Activated CD8-positive, alpha-beta T cell treated with anti-CD3 and anti-CD28 coated beads, Interleukin-2, amount 10 ng/mL, durations not matched to agents 7 days and 5 days (primary cell): ENCODE measurements at places on chromosomes 16 and 17. TPM values are rescaled to one million over a fixed set of nuclear protein-coding genes. Genes with fewer than 3 reads are reported as not detected.

USH1G gene
- total RNA-seq, result not detected

MYCBPAP gene
- 9.3 TPM for total RNA-seq

TSR3 gene
- total RNA-seq, result 50.7 TPM

ZNF597 gene
- total RNA-seq, result 2.4 TPM

ASPHD1 gene
- total RNA-seq, result 0.24 TPM

C16orf96 gene
- 0.13 TPM for total RNA-seq

KRT24 gene
- not detected for total RNA-seq

RAP1GAP2 gene
- total RNA-seq, result 9.4 TPM

PRKCB gene
- 105 TPM for total RNA-seq

NKD1 gene
- total RNA-seq, result 0.26 TPM

PRR35 gene
- not detected for total RNA-seq

CPNE7 gene
- 1.1 TPM for total RNA-seq

NTN1 gene
- total RNA-seq, result not detected

CLEC10A gene
- not detected for total RNA-seq

ST6GALNAC2 gene
- not detected for total RNA-seq

CNGB1 gene
- not detected for total RNA-seq

RCVRN gene
- not detected for total RNA-seq

CACNG3 gene
- not detected for total RNA-seq

RNF112 gene
- 0.34 TPM for total RNA-seq

ACSM2A gene
- not detected for total RNA-seq

C17orf107 gene
- total RNA-seq, result 0.97 TPM

CCR7 gene
- 173 TPM for total RNA-seq

CORO1A gene
- 1,983 TPM for total RNA-seq

SMIM5 gene
- total RNA-seq, result 0.31 TPM

PYDC1 gene
- total RNA-seq, result not detected

ELMO3 gene
- total RNA-seq, result 7.2 TPM

CD300LF gene
- not detected for total RNA-seq

NLE1 gene
- 22.1 TPM for total RNA-seq

KRT32 gene
- not detected for total RNA-seq

SOST gene
- total RNA-seq, result not detected

TM4SF5 gene
- total RNA-seq, result not detected

C17orf78 gene
- total RNA-seq, result not detected

SLC35G6 gene
- total RNA-seq, result not detected

LDHD gene
- total RNA-seq, result 0.13 TPM

ALOXE3 gene
- not detected for total RNA-seq
